Fibroblast of skin of left biceps (primary cell): ENCODE measurements at places on chromosomes 5 and 9.

DNA sequence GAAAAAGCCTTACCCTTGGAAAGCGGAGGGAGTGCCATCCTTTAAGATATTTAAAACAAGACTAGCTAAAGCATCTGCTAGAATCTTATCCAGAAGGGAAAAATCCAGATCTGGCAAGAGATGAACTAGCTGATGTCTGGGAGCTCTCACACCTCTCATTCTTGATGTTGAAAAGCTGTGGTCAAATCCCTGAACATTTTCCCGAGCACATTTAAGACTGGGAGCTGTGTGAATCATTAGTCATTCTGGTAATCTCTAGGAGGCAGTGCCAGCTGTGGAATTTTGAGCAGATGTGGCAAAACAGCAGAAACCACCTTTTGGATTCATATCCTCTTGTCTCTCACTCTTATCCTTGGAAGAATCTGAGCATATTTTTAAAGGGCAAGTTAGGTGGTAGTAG lies 218.0 kb downstream of the MAN2A1 start:
- DNase-seq: peak; percentile 73

- DNase-seq: peak; percentile 59
Measured at GRCh38 chr9:33868440-33868973, 51.5 kb downstream of the UBE2R2 start.

- DNase-seq: no peak
Measured at GRCh38 chr9:130387905-130388304, 56.9 kb upstream of the ASS1 start.

- no peak for DNase-seq
Measured at GRCh38 chr5:158857976-158858375, 241.7 kb downstream of the EBF1 start.

GRCh38 chr5:5330728-5331452 lies 91.6 kb upstream of the ICE1 start:
- DNase-seq: no peak

DNA sequence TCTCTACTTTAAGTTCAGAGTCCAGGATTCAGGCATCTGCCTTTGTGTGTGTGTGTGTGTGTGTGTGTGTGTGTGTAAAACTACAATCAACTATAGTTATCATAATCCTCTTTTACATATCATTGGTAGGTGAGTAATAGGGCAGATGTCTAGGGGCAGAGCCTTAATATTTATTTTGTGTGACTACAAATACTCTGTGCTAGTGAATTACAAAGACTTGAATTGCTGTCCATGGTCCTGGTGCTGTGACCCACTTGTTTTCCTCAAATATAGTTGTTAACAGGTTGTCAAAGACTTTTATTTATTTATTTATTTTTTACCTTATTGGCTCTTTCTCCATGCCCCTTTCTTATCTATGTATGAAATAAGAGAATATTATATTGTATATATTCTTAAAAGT lies 196.8 kb downstream of the ANXA1 start:
- no peak for DNase-seq

DNA sequence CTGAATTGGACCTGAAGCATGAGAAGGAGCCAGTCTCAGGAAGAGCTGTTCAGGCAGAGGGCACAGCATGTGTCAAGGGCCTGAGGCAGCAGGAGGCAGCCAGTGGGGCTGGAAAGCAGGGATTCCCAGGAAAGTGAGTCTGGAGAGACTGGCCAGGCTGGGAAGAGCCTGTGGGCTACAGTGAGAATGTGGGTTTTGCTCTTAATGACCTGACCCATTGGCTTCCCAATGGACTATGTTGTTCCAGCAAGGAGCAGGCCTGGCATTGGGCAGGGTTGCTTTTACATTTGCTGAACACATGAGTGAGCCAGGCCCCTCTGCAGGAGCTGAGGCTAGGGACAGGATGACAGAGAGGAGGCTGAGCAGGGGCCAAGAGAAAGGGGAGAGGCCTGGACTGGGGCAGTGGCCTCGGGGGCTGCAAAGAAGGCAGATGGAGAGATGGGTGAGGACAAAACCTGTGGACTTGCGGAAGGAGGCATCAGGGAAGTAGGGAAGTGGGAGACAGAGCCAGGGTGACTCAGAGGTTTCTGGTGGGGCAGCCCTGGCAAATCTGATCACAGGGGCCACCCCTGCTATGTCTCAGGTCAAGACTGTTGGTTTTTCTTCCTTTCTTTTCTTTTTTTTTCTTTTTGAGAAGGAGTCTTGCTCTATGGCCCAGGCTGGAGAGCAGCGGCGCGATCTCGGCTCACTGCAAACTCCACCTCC lies 65.9 kb upstream of the NEK6 start:
- DNase-seq: no peak

DNA sequence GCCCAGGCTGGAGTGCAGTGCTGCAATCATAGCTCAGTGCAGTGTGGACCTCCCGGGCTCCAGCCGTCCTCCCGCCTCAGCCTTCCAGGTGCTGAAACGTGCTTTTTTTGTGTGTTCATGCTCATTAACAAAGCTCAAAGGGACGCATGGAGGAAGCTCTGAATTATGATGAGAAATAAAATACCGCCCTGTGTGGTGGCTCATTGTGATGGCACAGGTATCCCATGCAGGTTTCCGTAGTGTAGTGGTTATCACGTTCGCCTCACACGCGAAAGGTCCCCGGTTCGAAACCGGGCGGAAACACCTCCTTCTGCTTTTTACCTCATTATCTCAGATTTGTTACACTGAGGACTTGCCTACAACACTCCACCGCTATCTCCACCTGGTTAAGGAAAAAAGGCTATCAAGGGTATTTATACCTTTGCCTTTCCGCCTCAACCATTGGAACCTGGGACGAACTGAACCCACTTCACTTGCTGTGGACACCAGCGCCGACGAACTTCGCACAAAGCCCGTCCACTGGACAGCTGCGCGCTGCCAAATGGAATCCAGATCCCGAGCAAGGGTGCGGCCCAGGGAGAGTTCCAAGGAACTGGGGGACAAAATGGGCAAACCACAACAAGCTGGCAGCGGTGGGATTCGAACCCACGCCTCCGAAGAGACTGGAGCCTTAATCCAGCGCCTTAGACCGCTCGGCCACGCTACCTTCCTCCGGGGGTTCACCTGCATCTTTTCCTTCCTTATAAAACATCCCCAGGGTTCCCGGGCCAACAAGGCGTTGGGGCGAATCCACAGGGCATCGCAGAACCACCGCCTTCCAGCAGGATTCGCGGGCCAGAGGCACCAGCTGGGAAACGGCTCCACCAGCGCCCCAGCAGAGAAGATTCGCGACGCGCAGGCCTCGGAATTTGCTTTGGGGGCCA lies 26.3 kb downstream of the OR2V2 start:
- no peak for DNase-seq

GRCh38 chr9:15769547-15769946 lies 216.7 kb downstream of the CCDC171 start:
- no peak for DNase-seq

DNA sequence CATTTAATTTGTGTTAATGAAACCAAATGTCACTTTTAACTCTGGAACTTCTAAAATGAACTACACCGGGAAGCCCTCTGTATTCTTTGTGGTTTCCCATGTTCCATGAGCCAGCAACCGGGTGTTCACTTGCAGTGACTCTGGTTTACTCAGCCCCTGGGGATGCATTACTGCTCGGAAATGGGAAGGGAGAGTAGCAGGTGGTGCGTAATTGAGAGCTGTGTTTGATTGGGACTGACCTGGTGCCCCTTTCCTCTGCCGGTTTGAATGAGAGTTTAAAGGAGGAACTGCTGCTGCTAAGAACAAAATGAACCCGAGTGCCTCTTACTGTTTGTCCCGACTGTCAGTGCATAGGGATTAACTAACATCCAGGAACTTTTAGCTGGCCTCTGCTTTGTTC lies 100.1 kb upstream of the DHFR start:
- DNase-seq: no peak

GRCh38 chr5:160496784-160497183 lies 75.1 kb downstream of the PTTG1 start:
- DNase-seq: no peak
